ENCODE measurements at places on chromosomes 3 and 15.

- DNase-seq, result no peak
Measured at GRCh38 chr3:133096900-133097613, 58.9 kb downstream of the TMEM108 start.

DNA sequence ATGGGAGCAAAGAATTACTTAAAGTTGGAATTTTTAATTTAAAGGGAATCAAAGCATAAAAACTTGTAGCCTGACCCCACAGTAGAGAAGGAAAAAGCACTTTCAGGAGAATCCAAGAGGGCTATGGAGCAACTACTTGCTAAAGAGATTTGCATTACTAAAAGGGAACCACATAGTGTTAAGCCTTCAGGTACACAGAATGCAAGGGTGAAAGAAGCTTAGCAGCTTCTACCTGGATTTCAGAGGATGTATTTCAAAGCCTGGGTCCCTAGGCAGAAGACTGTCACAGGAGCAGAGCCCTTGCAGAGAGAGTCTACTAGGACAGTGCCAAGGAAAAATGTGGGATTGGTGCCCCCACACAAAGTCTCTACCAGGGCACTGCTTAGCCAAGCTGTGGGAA lies 575.0 kb downstream of the GBE1 start:
- no peak for DNase-seq

- no peak for DNase-seq
Measured at GRCh38 chr3:38314764-38315487, 31.7 kb upstream of the XYLB start.

DNA sequence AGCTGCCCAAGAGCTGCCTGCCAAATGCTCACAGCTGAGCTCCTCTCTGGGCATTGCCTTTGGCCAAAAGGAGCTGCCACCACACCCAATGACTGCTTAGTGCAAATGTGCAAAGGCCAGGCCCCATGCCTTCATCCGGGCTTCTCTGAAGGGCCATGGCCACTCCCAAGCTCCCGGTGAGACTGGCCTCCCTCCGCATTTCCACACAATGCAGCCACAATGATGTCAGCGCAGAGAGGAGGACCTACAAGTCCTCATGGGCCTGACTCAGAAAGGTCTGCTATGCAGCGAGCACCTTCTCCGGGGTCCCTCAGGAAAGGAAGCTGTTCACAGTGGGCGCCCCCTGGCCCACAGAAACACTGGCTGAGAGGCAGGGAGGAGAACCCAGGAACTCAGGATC lies 12.7 kb downstream of the OXTR start:
- no peak for DNase-seq

- no peak for DNase-seq
Measured at GRCh38 chr15:26197719-26198118, 334.6 kb upstream of the ATP10A start.

DNA sequence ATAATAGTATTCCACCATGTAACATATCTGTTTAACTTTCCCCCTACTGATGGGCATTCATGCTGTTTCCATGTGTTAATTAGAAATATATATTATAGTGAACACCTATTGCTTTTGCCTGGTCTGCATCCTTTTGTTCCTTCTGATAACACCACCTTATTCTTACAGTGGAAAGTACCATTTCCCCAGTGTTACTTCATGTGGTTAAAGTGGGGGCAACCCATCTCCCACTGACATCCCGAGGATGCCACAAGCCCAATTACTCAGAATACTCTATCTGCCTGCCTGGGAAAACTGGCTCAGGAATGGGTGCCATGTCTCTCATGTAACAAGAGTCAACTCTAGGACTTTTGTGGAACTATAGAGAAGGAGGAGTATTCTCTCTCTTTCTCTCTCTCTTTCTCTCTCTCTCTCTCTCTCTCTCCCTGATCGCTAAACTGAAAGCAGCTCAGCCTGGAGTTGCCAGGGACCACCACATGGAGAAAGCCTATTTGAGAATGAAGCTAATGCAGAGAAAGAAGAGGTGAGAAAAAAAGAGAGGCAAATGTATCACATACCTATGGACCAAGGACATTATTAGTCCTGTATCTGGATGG lies 66.4 kb upstream of the PPIB start:
- DNase-seq, result no peak

DNA sequence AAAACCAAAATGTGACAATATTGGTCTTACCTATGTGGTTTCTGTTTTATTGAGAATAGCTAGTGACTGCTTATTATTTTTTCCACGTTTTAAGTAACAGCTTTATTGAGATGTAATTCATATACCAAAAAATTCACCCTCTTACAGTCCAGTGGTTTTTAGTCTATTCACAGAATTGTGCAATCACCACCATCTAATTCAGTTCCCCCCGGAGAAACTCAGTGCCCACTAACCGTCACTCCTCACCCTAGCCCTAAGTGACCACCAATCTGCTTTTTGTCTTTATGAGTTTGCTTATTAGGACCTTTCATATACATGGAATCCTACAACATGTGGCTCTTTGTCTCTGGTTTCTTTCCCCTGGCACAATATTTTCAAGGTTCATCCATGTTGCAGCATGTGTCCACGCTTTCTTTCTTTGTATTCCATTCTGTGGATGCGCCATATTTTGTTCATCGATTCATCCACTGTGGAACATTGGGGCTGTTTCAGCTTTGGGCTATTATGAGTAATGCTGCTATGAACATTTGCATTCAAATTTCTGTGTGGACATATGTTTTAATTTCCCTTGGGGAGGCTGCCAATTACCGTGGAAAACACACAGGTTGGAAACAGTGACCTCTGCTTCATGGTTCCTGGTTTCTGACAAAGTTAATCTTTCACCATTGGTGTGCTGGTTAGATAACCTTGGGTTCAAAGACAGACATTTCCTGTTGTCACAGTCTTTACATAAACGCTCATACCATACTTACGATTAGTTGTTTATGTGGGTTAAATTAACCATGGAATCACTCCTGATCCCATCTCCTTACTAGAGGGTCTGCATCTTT lies 3.2 kb upstream of the BCL2L10 start:
- DNase-seq, result no peak

- no peak for DNase-seq
Measured at GRCh38 chr15:38028869-38029268, 94.4 kb downstream of the TMCO5A start.

DNA sequence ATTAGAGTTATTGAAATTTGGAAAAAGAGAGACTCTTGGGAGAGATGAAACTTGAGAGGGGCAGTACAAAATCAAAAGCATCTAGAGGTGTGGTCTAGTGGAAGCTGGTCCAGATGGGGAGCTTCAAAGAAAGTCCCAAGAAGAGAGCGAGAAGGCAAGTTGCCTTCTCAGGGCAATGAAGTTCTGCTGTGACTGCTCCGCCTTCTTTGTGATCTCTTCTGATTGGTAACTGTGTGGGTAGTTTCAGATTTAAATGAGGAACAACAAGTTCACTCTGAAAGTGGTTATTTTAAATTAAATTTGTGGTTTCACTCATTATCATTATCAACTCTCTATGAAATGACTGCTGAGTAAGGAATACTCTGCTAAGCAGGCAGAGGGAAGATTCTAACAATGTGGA lies 233.3 kb downstream of the NLGN1 start:
- DNase-seq, result no peak

DNA sequence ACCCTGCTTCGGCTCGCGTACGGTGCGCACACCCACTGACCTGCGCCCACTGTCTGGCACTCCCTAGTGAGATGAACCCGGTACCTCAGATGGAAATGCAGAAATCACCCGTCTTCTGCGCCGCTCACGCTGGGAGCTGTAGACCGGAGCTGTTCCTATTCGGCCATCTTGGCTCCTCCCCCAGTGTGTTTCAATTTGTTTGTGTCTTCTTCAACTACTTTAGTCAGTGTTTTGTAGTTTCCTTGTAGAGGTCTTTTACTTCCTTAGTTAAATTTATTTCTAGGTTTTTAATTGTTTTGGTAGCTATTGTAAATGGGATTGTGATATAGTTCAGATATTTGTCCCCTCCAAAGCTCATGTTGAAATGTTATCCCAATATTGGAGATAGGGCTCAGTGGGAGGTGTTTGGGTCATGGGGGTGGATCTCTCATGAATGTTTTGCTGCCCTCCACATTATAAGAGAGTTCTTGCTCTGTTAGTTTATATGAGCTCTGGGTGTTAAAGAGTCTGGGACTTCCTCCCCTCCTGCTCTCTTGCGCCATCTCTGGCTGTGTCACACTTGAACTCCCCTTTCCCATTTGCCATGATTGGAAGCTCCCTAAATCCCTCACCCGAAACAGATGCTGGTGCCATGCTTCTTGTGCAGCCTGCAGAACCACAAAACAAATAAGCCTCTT lies 304.4 kb downstream of the DOCK3 start:
- DNase-seq, result no peak

DNA sequence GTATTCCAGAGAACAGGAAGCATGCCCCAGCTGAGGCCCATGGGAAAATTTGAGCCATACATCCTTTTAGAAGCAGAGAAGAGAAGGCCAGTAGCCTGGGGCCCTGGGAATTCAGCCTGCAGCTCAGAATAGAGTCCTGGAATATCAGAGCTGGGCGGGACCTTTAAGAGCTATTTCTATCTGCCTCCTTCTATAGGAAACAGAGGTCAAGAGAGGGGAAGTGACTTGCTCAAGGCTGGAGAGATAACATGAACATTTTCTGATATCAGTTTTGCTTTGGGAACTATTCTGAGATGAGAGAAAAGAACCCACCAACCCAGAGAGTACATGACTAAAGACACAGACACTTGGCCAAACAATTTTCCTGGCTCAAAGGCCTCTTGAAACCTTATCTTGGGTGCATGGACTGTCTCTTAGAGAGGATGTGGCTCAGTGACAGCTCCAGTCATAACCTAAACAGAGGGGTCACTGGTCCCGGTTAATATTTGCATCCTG lies 26.0 kb downstream of the MASP1 start:
- no peak for DNase-seq

- peak; percentile 72 for DNase-seq
Measured at GRCh38 chr3:122982216-122983185, 45.1 kb downstream of the SEMA5B start.

DNA sequence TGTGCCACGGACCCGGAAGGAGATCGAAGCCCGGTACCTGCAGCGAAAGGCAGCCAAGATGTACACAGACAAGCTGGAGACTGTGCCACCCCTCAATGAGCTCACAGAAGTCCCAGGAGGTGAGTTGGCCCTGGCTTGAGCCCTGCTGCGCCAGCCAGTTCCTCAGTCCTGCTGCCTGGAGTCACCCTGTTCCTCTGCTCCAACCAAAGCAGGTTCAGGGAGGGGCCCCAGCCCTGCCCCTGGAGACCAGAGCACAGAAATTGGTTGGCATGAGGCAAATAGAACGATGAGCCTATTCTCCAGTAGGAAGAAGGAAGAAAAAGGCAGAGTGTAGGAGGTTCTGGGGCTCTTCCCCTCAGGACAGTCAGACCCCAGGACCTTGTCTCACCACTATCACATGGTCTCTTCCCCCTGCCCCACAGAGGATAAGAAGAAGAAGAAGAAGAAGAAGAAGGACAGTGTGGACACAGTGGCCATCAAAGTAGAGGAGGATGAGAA lies 8.0 kb downstream of the TMIE start:
- no peak for DNase-seq

DNA sequence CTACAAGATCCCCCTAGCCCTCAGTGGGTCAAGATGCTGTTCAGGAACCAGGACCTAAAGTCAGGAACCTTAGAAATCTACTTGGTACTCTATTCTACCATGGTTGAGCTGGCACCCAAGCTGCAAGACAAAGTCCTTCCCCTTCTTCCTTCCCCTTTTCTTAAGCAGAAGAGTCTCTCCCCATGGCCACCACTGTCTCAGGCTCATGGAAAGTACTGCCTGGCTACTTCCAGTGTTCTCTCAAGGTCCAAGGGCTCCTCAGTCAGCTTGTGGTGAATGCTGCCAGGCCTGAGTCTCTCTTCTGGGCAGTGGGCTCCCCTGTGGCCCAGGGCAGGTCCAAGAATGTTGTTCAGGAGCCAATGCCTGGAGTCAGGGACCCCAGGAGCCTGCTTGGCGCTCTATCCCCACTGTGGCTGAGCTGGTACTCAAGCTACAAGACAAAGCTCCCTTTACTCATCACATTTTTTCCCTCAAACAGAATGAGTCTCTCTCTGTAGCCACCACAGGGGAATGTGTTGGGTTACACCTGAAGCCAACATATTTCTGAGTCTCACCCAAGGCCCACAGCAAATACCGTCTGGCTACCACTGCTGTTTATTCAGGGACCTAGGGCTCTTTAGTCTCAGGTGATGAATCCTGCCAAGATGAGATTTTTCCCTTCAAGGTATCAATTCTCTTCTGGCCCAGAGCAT lies 18.1 kb upstream of the SLC27A2 start:
- DNase-seq, result no peak

- DNase-seq, result no peak
Measured at GRCh38 chr3:182906036-182906435, 74.3 kb downstream of the DCUN1D1 start.

GRCh38 chr3:175381685-175382084 lies 522.6 kb downstream of the NAALADL2 start:
- DNase-seq, result no peak

DNA sequence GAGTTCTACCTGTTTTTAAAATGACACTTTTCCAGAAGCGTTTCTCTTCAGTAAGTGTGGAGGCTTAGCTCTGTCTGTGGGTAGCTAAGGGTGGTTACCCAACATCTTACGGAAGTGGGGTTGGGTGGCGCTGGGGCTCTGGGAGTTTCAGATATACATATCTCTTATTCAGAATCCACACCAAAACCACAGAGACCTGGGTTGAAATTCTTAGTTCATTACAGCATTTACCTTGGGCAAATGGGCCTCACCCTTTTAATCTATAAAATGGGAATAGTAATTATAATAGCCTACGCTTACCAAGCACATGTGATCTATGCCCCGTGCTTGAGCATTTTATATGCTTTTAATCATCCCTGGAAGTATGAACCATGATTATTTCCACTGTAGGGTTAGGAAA lies 9.4 kb downstream of the PTPRG start:
- no peak for DNase-seq

- DNase-seq, result no peak
Measured at GRCh38 chr3:10929978-10930665, 62.4 kb upstream of the SLC6A1 start.

DNA sequence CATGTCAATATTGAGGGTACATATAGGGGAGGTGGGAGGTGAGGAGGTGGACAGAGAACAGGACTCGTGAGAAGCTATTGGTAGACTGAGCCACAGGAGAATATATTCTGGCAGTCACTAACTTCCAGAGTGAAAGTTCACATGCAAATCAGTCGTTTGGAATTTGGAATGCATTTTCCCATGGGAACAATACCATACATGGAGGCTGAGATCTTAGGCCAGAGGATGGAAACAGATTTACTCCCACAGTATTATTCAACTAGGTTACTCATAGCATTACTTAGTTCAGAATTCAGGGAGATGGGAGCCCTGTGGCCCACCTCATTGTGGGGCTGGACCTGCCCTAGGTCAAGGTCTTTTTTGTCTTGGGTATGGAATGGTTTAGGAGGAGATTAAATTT lies 36.4 kb upstream of the ABHD2 start:
- DNase-seq, result no peak

GRCh38 chr3:156985711-156986110 lies 159.6 kb downstream of the LEKR1 start:
- DNase-seq, result no peak

DNA sequence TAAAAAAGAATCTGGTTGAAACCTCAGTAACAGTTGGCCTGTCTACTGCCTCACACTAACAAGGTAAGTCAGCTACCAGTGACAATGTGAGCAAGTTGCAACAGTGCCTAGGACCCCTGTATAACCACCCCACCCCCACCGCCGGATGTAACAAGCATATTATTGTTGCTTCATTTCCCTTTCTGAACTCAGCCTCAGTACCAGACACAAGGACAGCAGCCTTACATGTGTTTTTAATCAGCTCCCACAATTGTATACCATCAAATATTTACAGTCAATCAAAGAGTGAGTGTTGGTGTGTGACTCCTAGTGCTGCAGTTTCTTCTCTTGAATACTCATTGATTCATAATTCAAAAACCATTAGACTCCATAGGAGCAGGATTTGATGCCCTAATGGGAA lies 96.4 kb downstream of the PYDC2 start:
- no peak for DNase-seq
